ENCODE measurements at places on chromosomes 12 and 14.

DNA sequence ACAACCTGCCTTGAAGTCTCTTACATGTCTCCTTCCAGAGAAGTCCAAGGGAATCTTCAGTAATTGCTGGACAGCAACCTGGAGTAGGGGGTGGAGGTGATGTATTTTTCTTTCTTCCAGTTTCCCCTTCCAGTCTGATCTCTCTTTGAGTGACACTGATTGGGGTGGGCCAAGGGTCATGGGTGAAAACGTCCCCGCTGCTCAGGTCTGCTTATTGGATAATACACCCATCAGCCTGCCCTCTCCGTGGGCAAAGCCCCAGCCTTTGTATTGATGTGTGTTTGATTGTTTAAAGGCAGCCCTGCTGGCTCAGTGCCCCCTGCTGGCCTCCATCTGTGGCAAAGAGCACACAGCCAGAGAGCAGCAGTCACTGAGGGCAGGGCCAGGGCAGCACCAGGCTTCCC is 35.7 kb upstream of the ATP2A2 start:
- DNase-seq = peak; percentile 36

GRCh38 chr14:40841886-40842285 is 764.8 kb upstream of the LRFN5 start:
- DNase-seq = no peak

GRCh38 chr12:27999521-27999920 is 27.0 kb upstream of the PTHLH start:
- DNase-seq = peak; percentile 53

DNA sequence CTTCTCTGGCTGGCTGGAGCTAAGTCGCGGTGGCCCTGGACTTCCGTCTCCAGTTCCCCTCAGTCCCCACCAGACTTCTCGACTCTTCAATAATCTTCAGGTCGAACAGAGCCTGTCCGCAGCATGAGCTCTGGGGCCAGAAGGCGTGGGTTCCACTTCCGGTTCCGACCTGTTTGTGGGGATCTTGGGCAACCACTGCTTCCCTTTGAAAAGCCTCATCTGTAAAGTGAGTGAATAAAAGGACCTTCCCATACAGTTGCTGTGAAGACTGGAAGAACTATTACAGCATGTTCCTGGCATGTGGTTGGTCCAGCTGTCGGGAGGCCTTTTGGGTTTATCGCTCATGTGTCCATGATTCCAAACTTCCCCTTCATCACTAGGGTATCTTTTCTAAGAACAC is 19.4 kb downstream of the ADGRD1 start:
- DNase-seq = no peak

DNA sequence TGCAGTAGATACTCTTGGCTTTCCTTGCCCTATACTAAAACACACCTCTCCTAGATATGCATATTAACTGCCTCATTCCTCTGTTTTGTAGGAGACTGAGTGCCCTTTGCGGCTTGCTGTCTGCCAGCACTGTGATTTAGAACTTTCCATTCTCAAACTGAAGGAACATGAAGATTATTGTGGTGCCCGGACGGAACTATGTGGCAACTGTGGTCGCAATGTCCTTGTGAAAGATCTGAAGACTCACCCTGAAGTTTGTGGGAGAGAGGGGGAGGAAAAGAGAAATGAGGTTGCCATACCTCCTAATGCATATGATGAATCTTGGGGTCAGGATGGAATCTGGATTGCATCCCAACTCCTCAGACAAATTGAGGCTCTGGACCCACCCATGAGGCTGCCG is 15.4 kb downstream of the TRAFD1 start:
- DNase-seq = no peak

- no peak for DNase-seq
Observed at GRCh38 chr14:24238123-24238522, 4.3 kb downstream of the TINF2 start.

DNA sequence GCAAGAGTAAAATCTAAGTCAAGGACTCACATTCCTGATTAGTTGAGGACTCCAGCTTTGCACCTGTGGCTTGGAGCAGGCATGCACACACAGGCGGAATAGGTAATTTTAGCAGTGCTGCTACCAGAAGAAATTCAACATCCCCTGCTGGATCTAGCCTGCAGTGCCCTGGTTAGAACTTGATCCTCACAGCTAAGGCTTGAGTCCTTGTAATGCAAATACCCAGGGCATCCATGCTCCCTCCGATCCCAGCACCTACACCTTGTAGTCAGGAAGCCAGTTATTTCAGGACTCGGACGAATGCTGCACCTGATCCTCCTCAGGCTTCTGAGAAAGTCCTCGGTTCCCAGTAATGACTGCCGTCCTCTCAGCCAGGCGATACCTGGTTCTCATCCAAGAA is 309.0 kb upstream of the AMIGO2 start:
- DNase-seq = no peak

DNA sequence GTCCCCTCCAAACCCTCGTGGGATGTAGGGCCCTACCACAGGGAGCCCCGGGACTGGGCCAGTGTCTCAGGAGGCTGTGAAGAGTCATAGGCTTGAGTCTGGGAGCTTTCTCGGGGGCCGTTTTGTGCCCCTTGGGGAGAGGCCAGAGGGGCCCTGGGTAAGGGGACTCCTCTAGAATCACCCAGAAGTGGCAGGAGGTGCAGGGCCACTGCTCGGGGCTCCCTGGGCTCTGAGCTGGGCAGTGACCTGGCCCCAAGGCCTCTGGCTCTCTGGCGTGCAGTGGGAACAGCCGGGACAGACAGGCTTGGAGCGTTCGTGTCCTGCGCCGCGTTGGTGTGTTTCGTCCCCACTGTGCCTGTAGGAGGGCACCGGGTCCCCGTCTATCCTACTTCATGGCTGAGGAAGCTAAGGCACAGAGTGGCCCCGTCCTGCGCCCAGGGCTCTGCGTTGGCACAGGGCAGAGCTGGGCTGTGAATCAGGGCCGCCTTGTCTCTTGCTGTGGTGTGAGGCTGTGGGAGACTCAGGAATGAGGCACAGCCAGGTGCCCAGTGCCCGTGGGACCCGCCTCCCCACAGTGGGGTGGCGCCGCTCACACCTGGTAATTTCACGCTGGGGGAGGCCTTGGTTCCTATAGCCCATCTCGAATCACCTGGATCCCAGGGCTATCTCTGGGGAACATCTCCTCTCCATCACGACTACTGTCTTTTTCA is 23.8 kb upstream of the KIF26A start:
- no peak for DNase-seq

GRCh38 chr12:14938301-14938700 is at the start of gene ERP27:
ERP27 (minus strand) TSS chr12:14938537; CDS start chr12:14938508, 29 bp downstream.
- no peak for DNase-seq

DNA sequence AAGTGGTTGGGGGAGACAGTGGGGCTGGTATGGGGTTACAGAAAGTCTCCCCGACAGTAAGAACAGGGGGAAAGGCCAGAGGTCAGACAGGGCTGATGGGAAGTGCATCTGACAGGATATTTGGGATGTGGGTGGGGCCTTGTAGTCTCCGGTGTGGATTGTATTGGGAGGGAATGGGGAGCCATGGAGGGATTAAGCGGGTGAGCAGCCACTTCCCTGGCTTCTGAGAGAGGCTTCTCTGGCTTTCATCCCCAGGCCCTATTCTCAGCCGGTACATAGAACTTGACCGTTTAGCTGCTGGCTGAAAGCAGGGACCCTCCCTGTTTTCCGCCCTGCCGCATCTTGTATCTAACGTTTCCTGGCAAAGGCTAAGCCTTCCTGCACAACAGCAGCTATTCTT is 222.0 kb upstream of the LHX5 start:
- DNase-seq = no peak

- peak; percentile 14 for DNase-seq
Observed at GRCh38 chr14:66509874-66510273, 1.9 kb downstream of the GPHN start.

- peak; percentile 18 for DNase-seq
Observed at GRCh38 chr12:25682421-25682820, 129.3 kb upstream of the LMNTD1 start.

DNA sequence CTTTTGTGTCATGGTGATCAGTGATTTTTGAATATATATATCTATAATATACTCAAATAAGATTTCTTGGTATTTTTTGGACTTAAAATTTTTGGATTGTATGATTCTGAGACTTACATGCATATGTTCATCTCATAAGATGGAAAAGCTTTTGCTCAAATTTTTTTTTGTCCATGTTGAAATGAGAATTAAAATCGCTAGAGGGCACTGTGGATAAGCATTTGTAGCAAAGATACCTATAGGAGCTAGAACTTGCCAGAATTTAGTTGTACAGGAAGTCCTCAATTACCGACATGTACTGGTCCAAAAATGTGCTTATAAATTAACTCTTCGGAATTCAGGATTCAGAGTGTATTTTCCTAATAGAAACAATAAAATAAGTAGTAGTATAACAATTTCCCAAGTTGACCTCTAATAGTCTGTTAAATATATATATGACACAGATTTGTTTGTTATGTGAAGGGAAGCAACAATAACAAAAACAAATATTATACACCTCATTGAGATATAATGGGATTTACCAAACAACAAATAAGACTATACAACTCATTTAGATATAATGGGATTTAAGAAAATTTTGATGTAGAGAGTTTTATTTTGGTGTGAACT is 179.6 kb downstream of the TMEM117 start:
- peak; percentile 40 for DNase-seq

DNA sequence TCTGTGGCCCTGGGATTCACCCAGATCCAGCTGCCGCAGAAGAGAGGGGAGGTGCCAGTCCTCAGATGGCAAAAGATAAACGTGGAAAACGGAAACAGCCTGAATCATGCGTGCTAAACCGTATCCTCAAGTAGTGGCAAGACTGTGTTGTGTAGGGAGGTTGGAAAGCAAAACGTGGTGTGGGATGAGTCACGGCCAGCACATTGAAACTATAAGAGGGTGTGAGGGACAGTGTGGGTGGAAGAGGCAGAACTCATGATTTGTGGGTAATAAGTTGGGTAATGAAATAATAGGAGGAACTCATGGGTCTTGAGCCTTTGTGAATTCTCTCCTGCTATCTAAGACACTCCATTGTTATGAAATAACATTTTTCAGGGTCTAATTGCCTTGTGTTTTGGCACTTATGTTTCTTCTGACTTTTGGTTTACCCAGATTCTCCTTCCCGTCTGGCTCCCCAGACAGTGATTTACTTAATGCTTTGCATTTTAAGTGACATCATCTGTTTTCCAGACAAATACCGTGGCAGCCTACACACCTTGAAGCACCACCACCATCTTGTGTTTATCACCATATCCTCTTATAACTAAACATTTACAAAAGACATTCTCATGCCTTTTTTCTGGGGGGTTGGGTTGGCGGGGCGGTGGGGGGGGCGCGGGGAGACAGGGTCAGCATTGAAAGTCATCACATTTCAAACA is 62.3 kb upstream of the PTCSC3 start:
- peak; percentile 41 for DNase-seq

GRCh38 chr14:61963926-61964325 is 201.7 kb downstream of the SNAPC1 start:
- DNase-seq = peak; percentile 40

GRCh38 chr12:94864987-94865386 is 138.5 kb downstream of the NDUFA12 start:
- no peak for DNase-seq

DNA sequence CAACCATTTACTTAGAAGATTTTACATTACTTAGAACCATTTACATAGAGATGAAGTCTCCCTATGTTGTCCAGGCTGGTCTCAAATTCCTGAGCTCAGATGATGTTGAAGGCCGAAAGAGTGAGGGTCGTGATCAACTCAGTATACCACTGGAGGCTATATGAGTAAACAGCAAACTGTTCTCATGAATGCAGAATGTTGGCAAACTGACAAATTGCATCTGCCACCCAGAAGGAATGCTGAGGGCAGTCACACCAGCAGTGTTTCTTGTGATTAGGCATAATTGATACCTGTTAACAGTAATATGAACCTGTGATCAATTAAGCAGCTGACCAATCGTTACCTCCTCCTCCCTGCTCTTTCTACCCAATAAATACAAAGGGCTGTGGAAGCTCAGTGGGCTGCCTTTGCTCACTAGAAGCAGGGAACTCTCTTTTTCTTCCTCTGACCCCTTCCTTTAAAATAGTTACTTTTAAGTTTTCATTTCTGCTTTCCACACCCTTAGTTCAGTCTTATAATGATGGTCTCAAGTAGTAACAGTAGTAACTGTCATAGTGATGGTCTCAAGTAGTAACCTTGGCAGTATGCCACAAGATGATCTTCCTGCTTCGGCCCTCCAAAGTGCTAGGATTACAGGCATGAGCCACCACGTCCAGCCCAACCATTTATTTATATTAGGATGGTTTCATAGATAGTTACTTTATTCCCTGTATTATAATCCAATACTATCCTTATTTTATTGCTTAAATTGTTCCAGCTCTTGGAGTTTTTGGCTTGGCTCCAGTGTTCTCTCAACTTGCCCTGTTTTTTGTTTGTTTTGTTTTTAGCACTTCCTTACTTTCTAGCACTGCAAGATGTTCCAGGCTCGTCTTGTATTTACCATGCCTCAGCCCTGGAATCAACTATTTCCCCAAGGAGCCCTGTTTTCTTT is 25.8 kb downstream of the LIMA1 start:
- DNase-seq = peak; percentile 72

DNA sequence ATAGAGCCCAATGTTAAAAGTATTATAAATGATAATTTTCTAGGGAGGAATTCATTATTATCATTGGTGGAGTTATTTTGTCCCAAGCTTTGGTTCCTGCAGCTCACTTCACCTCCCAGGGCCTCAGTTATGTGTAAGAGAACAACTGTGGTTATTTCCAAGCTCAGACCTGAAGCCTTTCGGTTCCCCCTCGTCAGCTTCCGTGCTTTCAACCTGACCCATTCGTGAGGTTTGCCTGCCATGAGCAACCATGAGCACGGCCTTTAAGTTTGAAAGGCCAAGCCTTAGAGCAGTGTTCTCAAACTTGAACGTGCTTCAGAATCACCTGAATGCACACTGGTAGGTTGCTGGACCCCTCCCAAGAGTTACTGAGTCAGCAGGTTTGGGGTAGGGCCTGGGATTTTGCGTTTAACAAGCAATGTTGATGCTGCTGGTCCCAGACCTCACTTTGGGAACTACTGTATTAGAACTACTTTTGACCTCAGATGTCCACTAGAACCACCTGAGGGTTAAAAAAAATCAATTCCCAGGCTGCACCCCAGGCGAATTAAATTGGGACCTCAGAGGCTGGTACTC is 133.0 kb upstream of the PRMT8 start:
- DNase-seq = no peak

DNA sequence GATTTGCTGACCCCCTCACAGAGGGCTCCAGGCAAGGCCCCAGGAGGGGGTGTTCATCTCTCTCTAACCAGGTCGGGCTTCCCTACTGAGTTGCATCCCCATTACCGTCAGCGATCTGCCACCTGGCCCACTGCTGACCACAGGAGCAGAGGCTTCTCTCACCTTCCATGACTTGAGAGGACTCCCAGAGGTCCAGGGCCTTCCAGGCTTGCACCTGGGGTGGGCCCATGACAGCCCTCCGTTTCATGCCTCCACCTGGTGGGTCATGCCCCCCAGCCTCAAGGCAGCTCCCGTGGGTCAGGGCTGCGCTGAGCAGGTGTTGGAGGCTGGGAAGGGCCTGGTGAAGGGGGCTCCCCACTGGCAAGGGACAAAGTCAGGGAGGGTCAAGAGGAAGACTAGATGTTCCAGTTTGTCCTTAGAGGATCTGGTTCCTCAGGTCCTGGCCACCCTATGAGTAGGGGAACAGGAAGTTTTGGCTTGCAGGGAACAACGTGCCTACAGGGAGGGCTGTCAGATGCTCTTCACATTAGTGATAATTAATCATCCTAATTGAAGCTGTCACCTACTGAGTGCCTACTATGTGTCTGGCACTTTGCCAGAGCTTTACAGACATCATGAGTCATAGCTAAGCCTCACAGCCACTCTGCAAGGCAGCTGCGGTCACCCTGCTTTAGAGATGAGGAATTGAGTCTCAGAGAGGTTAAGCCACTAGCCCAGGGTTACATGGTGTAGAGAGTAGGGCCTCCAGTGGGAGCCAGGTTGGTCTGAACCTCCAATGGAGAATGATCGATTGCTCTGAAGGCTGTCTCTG is 13.8 kb downstream of the NFKBIA start:
- peak; percentile 47 for DNase-seq
